ENCODE measurements at places on chromosomes 16 and 17. TPM values are rescaled to one million over a fixed set of nuclear protein-coding genes. Genes with fewer than 3 reads are reported as not detected.
A peak's percentile ranks its signal among the peaks of the same experiment; 100 is the strongest.

ZNF750 gene
- not detected for total RNA-seq

DNA sequence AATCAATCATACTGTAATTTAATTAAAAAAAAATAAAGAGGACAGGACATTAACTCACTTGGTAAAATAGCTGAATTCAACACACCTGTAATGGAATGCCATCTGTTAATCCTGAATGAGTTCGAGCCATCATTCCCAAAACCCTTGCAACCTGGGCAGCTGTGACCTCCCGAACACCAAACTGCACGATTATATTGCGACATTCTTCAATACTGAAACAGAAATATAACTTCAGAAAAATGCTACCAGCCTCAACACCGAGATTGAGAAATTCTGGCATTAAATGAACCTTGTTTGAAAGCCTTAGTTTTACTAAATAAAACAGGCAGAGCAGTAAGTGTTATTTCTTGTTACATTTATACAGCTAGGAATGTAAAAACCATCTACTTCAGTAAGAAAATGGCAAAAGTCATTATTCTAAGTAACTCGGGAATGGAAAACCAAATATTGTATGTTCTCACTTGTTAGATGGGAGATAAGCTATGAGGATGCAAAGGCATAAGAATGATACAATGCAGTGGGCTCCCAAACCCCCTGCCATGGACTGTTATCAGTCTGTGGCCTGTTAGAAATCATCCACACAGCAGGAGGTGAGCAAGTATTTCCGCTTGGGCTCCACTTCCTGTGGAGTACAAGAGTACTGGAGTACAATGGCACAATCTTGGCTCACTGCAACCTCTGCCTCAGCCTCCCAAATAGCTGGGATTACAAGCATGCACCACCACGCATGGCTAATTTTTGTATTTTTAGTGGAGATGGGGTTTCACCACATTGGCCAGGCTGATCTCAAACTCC is 46.5 kb downstream of the CNOT1 start:
- no peaks in the 10 kb centered on the region for H3K27me3 ChIP-seq
- H3K27ac ChIP-seq: no peak overlapping the region
- no peak for DNase-seq
- peaks cover 95% of the 10 kb centered on the region for H3K36me3 ChIP-seq

DNA sequence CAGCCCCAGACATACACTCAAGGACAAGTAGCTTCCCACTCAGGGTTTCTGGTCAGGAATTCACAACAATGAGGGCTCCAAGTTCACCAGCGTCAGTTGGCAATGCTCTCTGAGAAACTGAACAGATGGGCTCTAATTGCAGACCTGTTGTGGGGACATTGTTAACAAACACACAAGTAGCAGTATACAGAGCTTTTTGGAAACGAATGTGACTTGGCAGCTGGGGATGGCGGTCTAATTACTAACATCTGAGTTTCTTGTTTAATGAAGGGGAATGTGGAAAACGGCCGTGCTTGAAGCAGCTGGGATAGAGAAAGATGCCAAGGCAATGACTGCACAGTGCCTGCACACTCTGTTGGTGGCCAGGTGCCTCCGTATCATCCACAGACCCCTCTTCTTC is 316.1 kb upstream of the IRX3 start:
- H3K4me1 ChIP-seq: no peaks in the 10 kb centered on the region
- DNase-seq: no peak
- H3K4me3 ChIP-seq: no peak overlapping the region
- H3K36me3 ChIP-seq: no peaks in the 10 kb centered on the region
- no peaks in the 10 kb centered on the region for H3K27me3 ChIP-seq

DNA sequence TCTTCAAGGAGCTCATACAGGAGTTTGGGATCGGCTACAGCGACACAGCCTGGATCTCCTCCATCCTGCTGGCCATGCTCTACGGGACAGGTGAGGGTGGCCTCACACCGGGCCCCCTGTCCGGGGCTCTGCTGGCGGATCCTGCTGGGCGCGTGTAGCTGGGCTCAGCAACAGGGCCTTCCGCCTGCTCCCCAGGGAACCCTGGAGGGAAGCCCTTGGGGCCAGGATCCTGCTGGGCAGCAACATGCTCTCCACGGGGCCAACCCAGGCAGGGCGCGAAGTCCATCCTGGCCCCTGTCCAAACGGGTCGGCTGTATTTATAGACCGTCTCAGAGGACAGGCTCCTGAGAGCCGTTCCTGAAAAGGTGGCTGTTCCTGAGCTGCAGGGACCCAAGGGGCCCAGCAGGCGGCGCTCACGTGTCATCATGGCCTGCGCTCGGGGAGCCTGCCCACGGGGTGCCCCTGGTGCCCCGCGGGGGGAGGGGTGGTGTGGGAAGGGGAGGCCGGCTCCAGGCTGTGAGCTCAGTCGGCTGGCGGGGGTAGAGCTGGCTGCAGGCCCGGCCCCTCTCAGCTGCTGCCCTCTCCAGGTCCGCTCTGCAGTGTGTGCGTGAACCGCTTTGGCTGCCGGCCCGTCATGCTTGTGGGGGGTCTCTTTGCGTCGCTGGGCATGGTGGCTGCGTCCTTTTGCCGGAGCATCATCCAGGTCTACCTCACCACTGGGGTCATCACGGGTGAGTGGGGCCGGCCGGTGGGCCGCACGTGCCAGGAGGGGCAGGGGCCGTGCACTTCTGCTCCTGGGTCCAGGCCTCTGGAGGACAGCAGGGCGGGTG is 7.5 kb downstream of the SLC16A3 start:
- H3K27me3 ChIP-seq: no peaks in the 10 kb centered on the region
- peaks cover 9% of the 10 kb centered on the region for H3K36me3 ChIP-seq
- H3K4me3 ChIP-seq: no peak overlapping the region
- peaks cover 72% of the 10 kb centered on the region for H3K4me1 ChIP-seq
- peak; percentile 68 for DNase-seq

DNA sequence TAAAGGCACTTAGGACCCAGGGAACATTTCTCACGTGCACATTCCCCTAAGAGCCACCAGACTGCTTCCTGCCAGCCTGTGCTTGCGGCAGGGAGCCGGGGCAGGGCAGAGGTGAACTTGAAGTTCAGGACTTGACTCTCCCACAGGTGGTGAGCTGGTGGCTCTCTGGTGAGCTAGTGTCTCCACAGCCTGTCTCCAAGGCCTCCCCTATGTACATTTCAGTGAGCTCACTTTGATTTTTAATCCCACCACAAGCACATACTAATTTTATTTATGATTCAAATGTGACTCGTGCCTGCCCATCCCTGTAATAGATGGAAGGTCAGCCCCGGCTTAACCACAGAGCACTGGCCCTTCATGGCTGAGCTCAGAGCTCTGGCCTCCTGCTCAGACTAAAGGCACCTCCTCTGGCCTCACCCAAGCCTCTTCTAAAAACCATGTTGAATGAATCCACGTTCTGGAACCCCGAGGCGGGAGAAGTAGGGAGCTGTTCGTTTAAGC is 9.2 kb downstream of the SNN start:
- peaks cover 85% of the 10 kb centered on the region for H3K4me1 ChIP-seq
- DNase-seq: no peak
- H3K27ac ChIP-seq: no peak overlapping the region
- peaks cover 51% of the 10 kb centered on the region for H3K36me3 ChIP-seq

BIRC5 gene
- total RNA-seq: 0.39 TPM

DNA sequence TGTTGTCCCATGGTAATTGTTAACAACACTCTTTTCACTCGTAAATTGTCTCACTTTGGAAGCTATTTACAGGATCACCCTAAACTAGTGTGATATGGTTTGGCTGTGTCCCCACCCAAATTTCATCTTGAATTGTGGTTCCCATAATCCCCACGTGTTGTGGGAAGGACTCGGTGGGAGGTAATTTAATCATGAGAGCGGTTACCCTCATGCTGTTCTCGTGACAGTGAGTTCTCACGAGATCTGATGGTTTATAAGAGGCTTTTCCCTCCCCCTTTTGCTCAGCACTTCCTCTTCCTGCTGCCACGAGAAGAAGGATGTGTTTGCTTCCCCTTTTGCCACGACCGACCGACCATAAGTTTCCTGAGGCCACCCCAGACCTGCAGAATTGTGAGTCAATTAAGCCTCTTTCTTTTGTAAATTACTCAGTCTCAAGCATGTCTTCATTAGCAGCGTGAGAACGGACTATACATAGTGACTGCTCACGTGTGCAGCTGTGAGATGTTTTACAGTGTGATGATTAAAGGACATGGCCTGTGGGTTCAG is 34.4 kb downstream of the DNAH3 start:
- DNase-seq: no peak
- peaks cover 3% of the 10 kb centered on the region for H3K4me1 ChIP-seq
- peak overlapping the region; percentile 37 for H3K4me3 ChIP-seq
- H3K27me3 ChIP-seq: no peaks in the 10 kb centered on the region
- H3K27ac ChIP-seq: no peak overlapping the region
- H3K36me3 ChIP-seq: no peaks in the 10 kb centered on the region

DNA sequence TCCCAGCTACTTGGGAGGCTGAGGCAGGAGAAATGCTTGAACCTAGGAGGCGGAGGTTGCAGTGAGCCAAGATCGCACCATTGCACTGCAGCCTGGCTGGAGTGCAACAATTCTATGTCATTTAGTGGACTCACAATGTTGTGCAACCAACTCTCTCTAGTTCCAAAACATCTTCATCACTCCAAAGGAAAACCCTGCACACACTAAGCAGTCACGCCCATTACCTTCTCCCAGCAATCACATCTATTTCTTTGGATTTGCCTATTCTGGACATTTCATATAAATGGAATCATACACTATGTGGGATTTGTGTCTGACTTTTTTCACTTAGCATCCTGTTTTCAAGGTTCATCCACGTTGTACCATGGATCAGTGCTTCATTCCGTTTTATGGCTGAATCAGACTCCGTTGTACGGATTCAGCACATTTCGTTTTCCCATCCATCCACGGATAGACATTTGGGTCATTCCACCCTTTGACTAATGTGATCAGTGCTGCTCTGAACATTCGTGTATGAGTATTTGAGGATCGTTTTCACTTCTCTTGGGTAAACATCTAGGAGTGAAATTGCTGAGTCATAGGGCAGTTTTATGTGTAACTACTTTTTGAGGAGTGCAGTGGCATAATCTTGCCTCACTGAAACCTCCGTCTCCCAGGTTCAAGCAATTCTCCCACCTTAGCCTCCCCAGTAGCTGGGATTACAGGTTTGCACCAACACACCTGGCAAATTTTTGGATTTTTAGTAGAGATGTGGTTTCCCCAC is 45.4 kb upstream of the EMP2 start:
- H3K36me3 ChIP-seq: no peaks in the 10 kb centered on the region
- no peaks in the 10 kb centered on the region for H3K27me3 ChIP-seq
- H3K4me3 ChIP-seq: no peak overlapping the region
- no peak overlapping the region for H3K27ac ChIP-seq
- no peak for DNase-seq

- H3K4me3 ChIP-seq: no peak overlapping the region
- no peak overlapping the region for H3K27ac ChIP-seq
- DNase-seq: peak; percentile 28
- H3K27me3 ChIP-seq: no peaks in the 10 kb centered on the region
Observed at GRCh38 chr17:17041018-17041521, 1.2 kb upstream of the MPRIP start.

GRCh38 chr17:48738803-48739526 is 10.4 kb upstream of the HOXB13 start:
- H3K27me3 ChIP-seq: peaks cover 90% of the 10 kb centered on the region
- no peak overlapping the region for H3K27ac ChIP-seq
- DNase-seq: no peak
- no peak overlapping the region for H3K4me3 ChIP-seq
- H3K36me3 ChIP-seq: no peaks in the 10 kb centered on the region
- peaks cover 21% of the 10 kb centered on the region for H3K4me1 ChIP-seq

GRCh38 chr17:17566896-17567513 is 24.5 kb downstream of the PEMT start:
- H3K27me3 ChIP-seq: no peaks in the 10 kb centered on the region
- no peak overlapping the region for H3K27ac ChIP-seq
- H3K4me1 ChIP-seq: no peaks in the 10 kb centered on the region
- peaks cover 2% of the 10 kb centered on the region for H3K36me3 ChIP-seq
- H3K4me3 ChIP-seq: no peak overlapping the region

DNA sequence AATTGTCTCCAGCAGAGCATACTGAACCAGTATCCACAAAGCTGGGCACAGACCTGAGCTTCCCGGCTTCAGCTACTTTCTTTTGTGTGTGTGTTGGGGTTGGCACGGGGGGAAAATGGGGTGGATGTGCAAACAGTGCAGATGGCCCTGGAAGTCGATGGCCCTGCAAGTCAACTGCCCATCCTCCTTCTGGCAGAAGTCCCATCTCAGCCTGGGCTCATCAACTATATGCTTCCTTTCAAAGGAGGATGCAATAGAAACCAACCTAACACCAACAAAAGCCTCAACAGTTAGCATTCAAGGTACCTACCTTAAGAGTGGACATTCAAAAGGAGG is 55.7 kb downstream of the SOX9 start:
- DNase-seq: no peak
- H3K27me3 ChIP-seq: no peaks in the 10 kb centered on the region
- H3K27ac ChIP-seq: no peak overlapping the region
- H3K4me1 ChIP-seq: no peaks in the 10 kb centered on the region
- no peaks in the 10 kb centered on the region for H3K36me3 ChIP-seq
- no peak overlapping the region for H3K4me3 ChIP-seq

- no peak for DNase-seq
- H3K27me3 ChIP-seq: no peaks in the 10 kb centered on the region
- no peak overlapping the region for H3K4me3 ChIP-seq
- H3K4me1 ChIP-seq: no peaks in the 10 kb centered on the region
Observed at GRCh38 chr17:725084-725483, 7.3 kb upstream of the TLCD3A start.

RND2 gene
- 0.28 TPM for total RNA-seq

NACA2 gene
- total RNA-seq: not detected

GRCh38 chr16:69660166-69660565 is 66.2 kb downstream of the NQO1 start:
- H3K4me1 ChIP-seq: no peaks in the 10 kb centered on the region
- peaks cover 40% of the 10 kb centered on the region for H3K36me3 ChIP-seq

DNA sequence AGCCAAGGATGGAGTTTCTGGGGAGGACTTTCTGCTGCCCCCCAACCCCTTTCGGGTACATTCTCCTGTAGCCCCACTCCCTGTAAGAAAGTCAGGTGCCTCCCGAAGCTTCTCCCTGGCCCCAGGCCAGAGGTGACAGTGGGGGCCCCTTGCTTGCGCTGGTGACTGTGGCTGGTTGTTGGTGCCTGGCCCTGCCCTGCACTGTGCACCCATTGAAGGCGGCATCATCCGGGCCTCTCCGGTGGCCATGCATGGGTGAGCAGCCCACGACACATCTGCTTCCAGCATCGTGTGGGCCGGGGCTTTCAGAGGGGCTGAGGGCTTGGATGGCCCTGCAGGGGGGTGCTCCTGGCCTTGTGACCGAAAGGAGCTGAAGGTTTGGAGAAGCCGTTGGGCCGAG is 297.0 kb downstream of the SEC14L1 start:
- DNase-seq: no peak
- no peak overlapping the region for H3K4me3 ChIP-seq
- H3K27me3 ChIP-seq: no peaks in the 10 kb centered on the region
- H3K4me1 ChIP-seq: peaks cover 100% of the 10 kb centered on the region
- peak overlapping the region; percentile 98 for H3K27ac ChIP-seq

SLC46A1 gene
- total RNA-seq: 0.45 TPM

- H3K36me3 ChIP-seq: no peaks in the 10 kb centered on the region
- no peaks in the 10 kb centered on the region for H3K4me1 ChIP-seq
- DNase-seq: no peak
- H3K27ac ChIP-seq: no peak overlapping the region
- H3K4me3 ChIP-seq: no peak overlapping the region
Observed at GRCh38 chr16:82560805-82561325, 65.9 kb upstream of the CDH13 start.
